Bladder microvascular endothelial cell (primary cell): ENCODE measurements at places on chromosomes 16 and 17. TPM values are rescaled to one million over a fixed set of nuclear protein-coding genes. Genes with fewer than 3 reads are reported as not detected.

The TMEM235 gene
- total RNA-seq = 0.16 and 0.25 TPM in 2 replicates

The ZSCAN10 gene
- not detected in 2 replicates for total RNA-seq

The SEPTIN12 gene
- 0.06 TPM in 1 of 2 replicates, not detected in the other for total RNA-seq

The NLRC3 gene
- total RNA-seq = 0.97 and 3.8 TPM in 2 replicates

The CMTM2 gene
- total RNA-seq = not detected in 2 replicates

The KRTAP9-4 gene
- not detected in 2 replicates for total RNA-seq

The HASPIN gene
- 4.6 and 7.4 TPM in 2 replicates for total RNA-seq

The ERN2 gene
- total RNA-seq = not detected in 2 replicates

The ABCC12 gene
- not detected in 2 replicates for total RNA-seq

The HS3ST3A1 gene
- total RNA-seq = 0.31 TPM in 1 of 2 replicates, not detected in the other

The RUNDC3A gene
- 0.25 and 0.32 TPM in 2 replicates for total RNA-seq

The MYH3 gene
- under 0.01 and 0.88 TPM in 2 replicates for total RNA-seq

The PRR15L gene
- total RNA-seq = not detected in 2 replicates

The KAT8 gene
- 27.8 and 36.9 TPM in 2 replicates for total RNA-seq

The TTLL6 gene
- total RNA-seq = 0.06 TPM in 1 of 2 replicates, not detected in the other

The VAT1L gene
- total RNA-seq = 3.9 and 13.8 TPM in 2 replicates

The TNFSF13 gene
- total RNA-seq = 0.69 and 0.81 TPM in 2 replicates

The VPS4A gene
- total RNA-seq = 28.5 and 32.3 TPM in 2 replicates

The CACNA1G gene
- not detected in 2 replicates for total RNA-seq

The SECTM1 gene
- 2.2 and 3.9 TPM in 2 replicates for total RNA-seq

The VTN gene
- under 0.01 and 0.06 TPM in 2 replicates for total RNA-seq
